NCI-H1694 treated with DMSO at 0.1 percent for 48 hours (cell line): ENCODE measurements at places on chromosomes 1 and 21.

- no peak for DNase-seq
These were observed 2.1 kb downstream of the MYOM3 start for GRCh38 chr1:24109686-24110475.

DNA sequence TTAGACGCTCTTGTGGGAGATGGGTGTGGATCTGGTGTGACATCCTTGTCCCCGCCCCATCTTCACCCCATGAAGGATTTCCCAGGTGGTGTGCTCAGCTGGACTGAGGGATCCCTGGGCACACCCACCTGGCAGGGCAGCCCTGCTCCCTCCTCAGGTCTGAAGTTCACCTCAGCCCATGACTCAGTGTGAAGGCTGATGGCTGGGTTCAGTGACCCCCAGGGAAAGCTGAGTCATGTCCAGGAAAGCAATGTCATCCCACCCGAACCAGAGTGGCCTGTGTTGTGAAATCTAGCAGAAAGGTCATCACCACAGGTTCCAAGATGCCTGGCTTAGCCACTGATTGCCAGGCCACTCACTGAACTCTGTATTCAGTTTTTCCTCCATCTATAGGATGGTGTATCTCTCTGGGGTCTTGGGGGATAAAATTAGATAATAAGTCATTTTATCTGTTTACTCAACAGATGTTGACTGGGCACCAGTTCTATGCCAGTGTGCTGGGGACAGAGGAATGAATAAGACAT, 97.7 kb upstream of the JUN start:
- no peak for DNase-seq

DNA sequence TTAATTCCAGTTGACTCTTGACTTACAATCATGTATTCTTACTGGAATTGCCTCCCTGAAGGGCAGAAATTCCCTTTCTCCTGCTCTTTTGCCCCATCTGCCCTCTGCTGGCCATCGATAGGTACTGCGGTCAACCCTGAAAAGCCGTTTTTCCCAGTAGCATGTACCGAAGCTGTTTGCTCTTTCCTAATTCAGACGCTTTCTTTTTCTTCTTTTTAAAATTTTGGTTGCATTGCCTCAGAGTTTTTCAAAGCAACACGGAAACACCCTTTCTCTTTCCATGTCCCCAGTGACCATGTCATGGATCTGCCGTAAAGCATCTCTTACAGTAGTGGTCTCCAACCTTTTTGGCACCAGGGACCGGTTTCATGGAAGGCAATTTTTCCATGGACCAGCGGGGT, 164.2 kb upstream of the C1orf21 start:
- no peak for DNase-seq

- DNase-seq = no peak
These were observed 55.5 kb downstream of the SCCPDH start for GRCh38 chr1:246779561-246780175.

- DNase-seq = no peak
These were observed 64.8 kb downstream of the SLX9 start for GRCh38 chr21:45004481-45005247.

DNA sequence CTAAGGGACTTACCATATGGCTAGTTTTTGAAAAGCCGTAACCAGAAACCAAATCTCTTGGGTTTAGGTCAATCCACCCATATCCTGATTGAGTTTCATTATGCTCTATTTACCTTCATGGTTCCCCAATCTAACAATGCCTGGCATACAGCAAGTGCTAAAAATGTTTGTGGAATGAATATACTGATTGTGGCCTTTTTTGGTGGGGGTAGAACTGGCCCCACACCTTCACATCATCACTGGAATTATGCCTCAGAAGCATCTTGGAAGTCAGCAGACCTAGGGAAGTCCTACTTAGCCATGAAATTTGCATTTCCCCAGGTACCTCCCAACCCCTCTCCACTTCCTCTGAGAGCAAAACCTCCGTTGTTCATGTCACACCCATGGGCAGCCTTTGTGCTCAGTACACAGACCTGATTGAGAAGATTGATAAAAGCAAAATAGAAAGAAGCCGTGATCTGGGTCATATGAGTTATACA, 17.8 kb upstream of the SLAMF1 start:
- DNase-seq = no peak

GRCh38 chr1:218845589-218845988, 328.1 kb upstream of the LYPLAL1 start:
- DNase-seq = no peak

DNA sequence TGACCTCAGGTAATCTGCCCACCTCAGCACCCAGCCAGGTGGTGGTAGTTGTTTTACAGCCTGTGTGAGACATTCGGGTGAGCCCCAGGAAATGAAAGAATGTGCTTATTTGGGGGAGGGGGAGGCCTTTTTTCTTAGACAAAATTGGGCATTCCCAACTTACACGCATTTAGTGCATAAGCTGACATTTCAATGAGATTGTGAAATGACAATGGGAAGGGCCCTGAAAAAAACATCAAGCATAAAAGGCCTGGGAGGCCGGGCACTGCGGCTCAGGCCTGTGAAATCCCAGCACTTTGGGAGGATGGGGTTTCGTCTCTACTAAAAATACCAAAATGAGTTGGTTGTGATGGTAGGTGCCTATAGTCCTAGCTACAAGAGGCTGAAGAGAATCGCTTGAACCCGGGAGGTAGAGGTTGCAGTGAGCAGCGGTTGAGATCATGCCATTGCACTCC, 5.0 kb downstream of the GAS5 start:
- DNase-seq = no peak

GRCh38 chr1:10958614-10959013, 53.8 kb upstream of the TARDBP start:
- no peak for DNase-seq
